T-helper 17 cell (primary cell): ENCODE measurements at places on chromosomes 1 and 21. TPM values are rescaled to one million over a fixed set of nuclear protein-coding genes. Genes with fewer than 3 reads are reported as not detected.

The DRAXIN gene
- total RNA-seq, result 0.17 TPM

The FNDC7 gene
- 0.18 TPM for total RNA-seq

The RAB25 gene
- total RNA-seq, result 1.8 TPM

The OLIG1 gene
- 0.50 TPM for total RNA-seq

The SLC25A34 gene
- total RNA-seq, result 1.5 TPM

The KCNA3 gene
- 115 TPM for total RNA-seq

GRCh38 chr1:76993036-76993435, 125.8 kb downstream of the ST6GALNAC5 start:
- DNase-seq, result no peak
- no peaks in the 10 kb centered on the region for H3K27me3 ChIP-seq
- H3K4me1 ChIP-seq, result no peaks in the 10 kb centered on the region
- H3K27ac ChIP-seq, result no peak overlapping the region
- no peak overlapping the region for H3K4me3 ChIP-seq
- H3K36me3 ChIP-seq, result no peaks in the 10 kb centered on the region

DNA sequence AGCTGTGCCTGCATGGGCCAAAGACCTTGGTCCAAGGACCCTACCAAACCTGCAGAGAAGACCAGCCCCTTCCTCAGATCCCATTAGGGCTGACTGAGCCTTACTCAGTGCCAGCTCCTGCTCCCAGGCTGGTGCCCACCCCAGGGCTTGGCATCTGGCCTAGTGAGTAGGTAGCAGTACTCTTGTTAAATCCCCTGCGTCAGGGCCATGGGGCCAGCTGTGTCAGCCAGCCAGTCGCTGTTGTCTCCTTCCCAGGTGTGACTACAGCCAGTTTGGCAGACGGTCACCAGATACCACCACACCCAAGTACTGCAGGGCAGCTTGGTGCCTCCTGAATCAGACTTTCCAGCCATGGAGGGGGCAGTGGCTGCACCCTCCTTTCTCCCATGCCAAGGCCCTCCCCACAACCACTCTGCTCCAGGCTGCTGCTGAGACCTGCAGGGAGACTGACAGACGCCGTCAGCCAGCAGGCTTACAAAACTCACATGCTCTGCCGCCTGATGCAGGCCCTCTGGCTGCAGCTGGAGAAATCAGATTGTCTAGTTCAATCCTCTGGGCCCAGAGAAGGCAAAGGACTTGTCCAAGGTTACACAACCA, 3.0 kb downstream of the TENT5B start:
- H3K27ac ChIP-seq, result no peak overlapping the region
- H3K4me1 ChIP-seq, result peaks cover 6% of the 10 kb centered on the region
- no peak for DNase-seq
- peaks cover 18% of the 10 kb centered on the region for H3K27me3 ChIP-seq
- peaks cover 2% of the 10 kb centered on the region for H3K36me3 ChIP-seq
- H3K4me3 ChIP-seq, result no peak overlapping the region

DNA sequence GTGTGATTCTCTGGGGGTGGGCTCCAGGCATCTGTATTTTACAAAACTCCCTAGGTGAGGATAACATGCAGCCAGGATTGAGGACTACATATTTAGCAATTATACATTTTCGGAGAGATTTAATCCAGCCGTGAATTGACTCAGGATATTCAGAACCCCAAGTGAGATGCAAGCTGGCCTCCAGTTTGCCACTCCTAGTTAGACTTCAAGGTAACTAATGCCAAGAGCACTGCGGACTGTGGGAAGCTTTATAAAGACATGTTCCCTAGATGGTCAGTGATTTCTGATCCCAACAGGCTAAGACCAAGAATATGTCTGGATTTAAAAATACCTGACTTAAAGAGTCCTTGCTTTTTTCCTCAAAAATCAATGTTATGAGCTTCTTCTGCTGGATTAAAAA, 308.5 kb downstream of the NTNG1 start:
- no peak for DNase-seq
- H3K36me3 ChIP-seq, result no peaks in the 10 kb centered on the region
- H3K4me1 ChIP-seq, result no peaks in the 10 kb centered on the region
- H3K4me3 ChIP-seq, result no peak overlapping the region
- H3K27ac ChIP-seq, result no peak overlapping the region

DNA sequence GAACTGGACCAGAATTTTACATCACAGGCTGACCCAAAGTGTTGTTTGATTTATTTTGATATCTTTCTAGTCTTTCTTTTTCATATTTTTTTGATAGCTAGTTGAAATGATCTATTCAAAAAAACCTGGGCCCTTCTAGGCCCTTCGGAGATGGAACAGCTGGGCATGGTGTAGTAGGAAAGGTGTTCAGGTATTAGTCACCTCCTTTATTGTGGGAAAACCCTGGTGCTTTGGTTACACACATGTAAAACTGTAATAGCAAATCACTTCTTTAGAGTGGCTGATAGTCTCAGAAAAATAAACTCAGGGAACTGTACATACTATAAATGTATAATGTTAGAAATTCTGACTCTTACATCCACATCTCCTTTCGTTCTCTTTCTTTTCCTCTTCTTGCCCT, 234.5 kb downstream of the PLA2G4A start:
- no peak overlapping the region for H3K4me3 ChIP-seq
- H3K27me3 ChIP-seq, result no peaks in the 10 kb centered on the region
- H3K36me3 ChIP-seq, result peaks cover 2% of the 10 kb centered on the region
- H3K4me1 ChIP-seq, result no peaks in the 10 kb centered on the region
- H3K27ac ChIP-seq, result no peak overlapping the region

DNA sequence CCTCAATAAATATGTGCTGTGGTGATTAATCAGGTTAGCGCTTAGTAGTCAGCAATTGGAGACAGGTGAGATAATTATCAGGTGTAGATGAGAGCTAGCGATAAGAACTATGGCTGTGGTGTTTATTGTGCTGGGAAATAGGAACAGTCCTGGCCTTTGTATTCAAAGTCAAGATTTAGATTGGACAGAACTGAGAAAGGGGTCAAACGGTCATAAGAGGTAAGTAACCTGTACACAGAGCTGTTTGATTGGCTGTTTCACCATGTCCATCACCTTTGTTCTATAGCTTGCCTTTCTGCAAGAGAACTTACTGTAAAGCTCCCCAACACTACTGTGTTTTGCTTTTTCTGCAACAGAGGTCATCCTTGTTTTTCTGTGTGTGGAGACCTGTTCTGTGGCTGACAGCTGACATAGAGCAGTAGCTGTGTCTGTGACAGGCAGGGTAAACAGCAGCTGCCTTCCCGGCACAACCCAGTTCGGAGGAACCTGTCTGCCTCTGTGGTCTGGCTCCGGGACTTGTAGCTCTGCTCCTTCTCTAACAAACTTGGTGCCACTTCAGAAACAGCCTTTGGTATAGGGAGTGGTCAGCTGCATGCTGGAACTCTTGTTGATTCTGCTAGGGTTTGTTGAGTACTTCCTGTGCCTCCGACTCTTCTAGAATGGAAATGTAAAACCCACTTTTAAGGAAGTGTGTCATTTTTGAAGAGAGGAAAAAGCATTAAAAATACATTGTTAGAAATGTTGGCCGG, 21.1 kb upstream of the CDC42 start:
- H3K27ac ChIP-seq, result peak overlapping the region; percentile 91
- DNase-seq, result no peak
- no peaks in the 10 kb centered on the region for H3K27me3 ChIP-seq
- peak overlapping the region; percentile 76 for H3K4me3 ChIP-seq

DNA sequence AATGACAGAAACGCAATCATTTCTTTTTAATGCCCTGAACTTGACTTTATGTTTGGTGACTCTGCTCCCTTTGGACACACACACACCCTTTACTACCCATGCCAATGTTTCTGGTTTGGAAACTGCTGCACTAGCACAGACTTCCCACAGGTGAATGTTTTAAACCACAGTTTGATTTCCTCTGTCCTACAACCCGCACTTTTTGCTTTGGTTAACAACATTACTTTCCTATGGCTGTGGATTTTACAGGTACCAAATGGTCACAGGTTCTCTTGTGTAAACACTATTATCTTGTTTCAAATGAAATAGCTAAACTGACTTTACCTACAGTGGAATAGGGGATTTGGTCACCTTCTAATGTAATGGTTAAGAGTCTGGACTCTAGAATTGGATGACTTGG, 51.5 kb upstream of the ZNF644 start:
- no peak for DNase-seq
- H3K36me3 ChIP-seq, result no peaks in the 10 kb centered on the region
- H3K27ac ChIP-seq, result no peak overlapping the region
- peaks cover 3% of the 10 kb centered on the region for H3K4me1 ChIP-seq
- peaks cover 11% of the 10 kb centered on the region for H3K27me3 ChIP-seq
- no peak overlapping the region for H3K4me3 ChIP-seq

DNA sequence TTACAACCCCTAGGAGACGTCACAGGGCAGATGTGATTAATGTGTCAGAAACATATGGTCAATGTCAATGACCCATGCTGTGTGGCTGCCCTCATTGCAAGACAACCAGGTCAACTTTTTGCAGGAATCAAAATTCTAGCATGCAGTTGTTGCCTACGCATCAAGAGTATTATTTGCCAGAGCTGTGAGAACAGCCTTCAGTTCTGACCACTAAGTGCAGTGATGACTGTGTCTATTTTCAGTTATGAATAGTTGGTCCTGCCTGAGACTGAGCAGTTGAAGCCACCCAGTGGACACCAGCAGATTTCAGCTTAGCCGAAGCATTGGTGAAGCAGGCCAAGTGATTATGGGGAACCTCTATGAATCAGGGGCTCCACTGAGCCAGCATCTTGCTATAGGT, 47.3 kb downstream of the LYPLAL1 start:
- H3K4me3 ChIP-seq, result no peak overlapping the region
- no peaks in the 10 kb centered on the region for H3K27me3 ChIP-seq
- H3K4me1 ChIP-seq, result no peaks in the 10 kb centered on the region

GRCh38 chr1:20237646-20238045, 51.3 kb upstream of the PLA2G2C start:
- peaks cover 76% of the 10 kb centered on the region for H3K27me3 ChIP-seq
- no peak overlapping the region for H3K4me3 ChIP-seq
- H3K36me3 ChIP-seq, result peaks cover 5% of the 10 kb centered on the region
- DNase-seq, result no peak
- H3K4me1 ChIP-seq, result peaks cover 8% of the 10 kb centered on the region

GRCh38 chr1:119917304-119918055, 21.2 kb upstream of the ADAM30 start:
- H3K27ac ChIP-seq, result no peak overlapping the region
- H3K4me3 ChIP-seq, result no peak overlapping the region
- DNase-seq, result no peak
- peaks cover 5% of the 10 kb centered on the region for H3K4me1 ChIP-seq
- H3K27me3 ChIP-seq, result no peaks in the 10 kb centered on the region

- H3K4me3 ChIP-seq, result no peak overlapping the region
- H3K27ac ChIP-seq, result no peak overlapping the region
Observed at GRCh38 chr1:235659186-235659771, 9.7 kb upstream of the GNG4 start.

GRCh38 chr1:225361176-225361575, 66.7 kb downstream of the LBR start:
- no peak for DNase-seq
- H3K27ac ChIP-seq, result no peak overlapping the region
- H3K4me3 ChIP-seq, result no peak overlapping the region

DNA sequence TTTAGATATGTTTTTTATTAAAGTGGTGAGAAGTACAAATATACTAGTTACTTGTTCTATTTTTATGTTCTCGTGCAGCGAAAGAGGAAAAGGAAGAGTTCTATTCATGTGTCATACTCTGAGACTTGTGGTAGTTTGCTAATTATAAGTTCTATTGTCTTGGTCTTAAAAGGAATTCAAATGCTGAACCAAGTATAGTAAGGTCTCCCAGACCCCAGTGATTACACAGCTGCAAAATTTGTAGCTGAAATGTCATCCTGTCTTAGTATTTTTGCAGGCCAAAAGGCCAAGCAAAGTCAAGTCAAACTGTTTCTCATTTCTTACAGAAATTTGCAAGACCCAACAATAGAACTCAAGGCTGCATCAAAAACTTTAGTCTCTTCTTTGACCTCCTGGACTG, 268.7 kb downstream of the CHRM3 start:
- no peaks in the 10 kb centered on the region for H3K4me1 ChIP-seq
- H3K27ac ChIP-seq, result no peak overlapping the region
- no peak overlapping the region for H3K4me3 ChIP-seq
- no peaks in the 10 kb centered on the region for H3K36me3 ChIP-seq

- H3K36me3 ChIP-seq, result peaks cover 2% of the 10 kb centered on the region
- no peak for DNase-seq
- no peak overlapping the region for H3K4me3 ChIP-seq
- peaks cover 2% of the 10 kb centered on the region for H3K4me1 ChIP-seq
- peaks cover 72% of the 10 kb centered on the region for H3K27me3 ChIP-seq
Observed at GRCh38 chr1:231162297-231162969, 575 bp downstream of the TRIM67 start.
